Activated CD4-positive, alpha-beta T cell treated with anti-CD3 and anti-CD28 coated beads for 36 hours (primary cell): ENCODE measurements at places on chromosomes 4 and X.

DNA sequence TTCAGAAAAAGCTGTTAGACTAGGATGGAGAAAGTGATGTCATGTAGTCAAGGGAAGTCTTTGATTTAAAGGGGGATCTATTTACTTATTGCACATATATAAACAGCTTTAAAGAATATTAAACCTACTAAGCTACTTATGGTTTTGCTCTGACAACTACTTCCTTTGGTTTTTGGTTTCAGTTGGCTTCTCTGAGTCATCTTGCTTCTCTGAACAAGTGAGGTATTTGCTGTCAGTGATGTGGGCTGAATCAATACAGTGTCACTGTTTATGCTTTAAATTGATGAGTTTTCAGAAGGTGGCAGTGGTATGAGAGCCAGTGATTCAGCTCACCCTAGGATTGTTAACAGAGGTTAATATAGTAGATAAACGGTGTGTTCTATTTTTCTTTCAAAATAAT lies 75.1 kb downstream of the CEP44 start:
- DNase-seq: peak; percentile 14

DNA sequence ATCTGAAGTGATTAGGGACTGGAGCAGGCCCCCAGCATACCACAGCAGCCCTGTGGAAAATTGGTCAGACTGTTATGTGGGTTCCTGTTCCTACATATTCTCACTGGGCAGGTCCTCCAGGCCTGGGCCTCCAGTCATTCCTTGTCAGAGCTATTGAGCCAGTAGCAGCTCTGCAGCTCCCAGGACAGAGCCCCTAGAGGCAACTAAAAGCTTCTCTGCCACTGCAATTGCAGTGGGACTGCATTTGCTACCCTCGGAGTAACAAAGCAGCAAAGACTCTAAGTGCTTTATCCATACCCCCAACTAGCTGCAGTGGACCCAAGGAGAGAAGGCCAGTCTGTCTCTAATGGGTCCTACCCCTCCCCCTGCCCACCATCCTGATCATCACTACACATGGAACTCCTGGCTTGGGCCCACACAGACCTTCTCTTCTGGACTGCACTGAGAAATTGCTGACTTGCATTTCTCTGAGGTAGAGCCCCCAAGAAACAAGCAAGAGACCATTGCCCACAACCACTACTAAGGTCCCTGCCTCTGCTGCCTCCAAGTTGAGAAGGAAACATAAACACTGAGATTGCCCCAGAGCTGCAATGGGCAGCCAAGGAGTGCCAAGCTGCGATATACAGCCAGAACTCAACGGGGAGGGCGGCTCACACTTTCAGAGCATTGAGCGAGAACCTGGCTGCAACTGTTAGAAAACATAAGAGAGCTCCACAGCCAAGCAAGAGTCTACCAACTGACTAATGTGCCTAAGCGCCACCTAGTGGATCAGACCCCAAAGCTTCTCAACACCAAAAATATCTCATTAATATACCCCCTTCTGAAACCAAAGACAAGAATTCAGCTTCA lies 738.7 kb upstream of the NDST4 start:
- DNase-seq: peak; percentile 49

DNA sequence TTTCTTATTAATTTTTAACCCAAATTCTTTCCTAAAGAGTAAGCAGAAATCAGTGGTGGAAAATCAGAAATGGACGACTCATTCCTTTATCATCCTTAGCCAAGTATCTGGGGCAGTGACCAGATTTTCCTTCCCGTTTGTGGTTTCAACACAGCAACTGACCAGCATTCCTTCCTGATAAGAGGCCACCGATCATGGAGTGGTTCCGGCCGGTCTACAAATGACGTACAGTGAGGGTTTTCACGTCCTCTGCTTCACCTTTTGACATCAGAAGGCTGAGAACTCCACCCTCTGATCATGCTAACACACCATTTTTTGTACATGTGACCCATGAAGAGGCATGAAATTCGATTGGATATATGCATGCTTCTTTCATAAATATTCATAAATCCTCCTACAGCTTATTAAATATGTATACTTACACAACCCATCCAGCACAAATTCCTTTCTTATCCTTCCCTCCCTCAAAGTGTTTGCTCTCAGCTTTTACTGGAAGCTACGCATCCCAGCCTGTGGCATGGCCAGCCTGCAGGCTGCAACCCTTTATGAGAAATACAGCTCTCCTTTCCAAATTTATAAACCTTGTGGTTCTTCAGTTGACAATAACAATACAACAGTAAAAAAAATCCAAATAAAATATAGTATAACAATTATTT lies 173.0 kb upstream of the CASK start:
- no peak for DNase-seq

- DNase-seq: peak; percentile 58
Measured at GRCh38 chrX:139932073-139932900, 566 bp downstream of the ATP11C start.

DNA sequence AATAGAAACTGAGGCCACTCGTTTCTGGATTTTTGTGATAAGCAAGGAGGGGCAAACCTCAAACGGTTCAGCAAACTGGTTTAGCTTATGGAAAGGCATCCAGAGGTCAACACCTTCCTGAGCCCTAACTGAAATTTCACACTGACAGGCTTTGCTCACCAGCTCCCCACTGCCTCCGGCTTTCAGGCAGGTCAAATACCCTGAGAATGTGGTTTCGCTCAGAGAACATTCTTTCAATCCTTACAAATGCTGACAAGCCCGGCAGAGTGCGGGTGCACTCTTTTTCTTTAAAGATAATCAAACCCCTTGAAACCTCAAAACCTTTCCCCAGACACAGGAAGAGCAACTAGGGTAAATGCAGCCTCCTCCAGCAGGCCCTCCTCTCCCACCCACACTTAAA lies 41.5 kb downstream of the CD40LG start:
- no peak for DNase-seq

DNA sequence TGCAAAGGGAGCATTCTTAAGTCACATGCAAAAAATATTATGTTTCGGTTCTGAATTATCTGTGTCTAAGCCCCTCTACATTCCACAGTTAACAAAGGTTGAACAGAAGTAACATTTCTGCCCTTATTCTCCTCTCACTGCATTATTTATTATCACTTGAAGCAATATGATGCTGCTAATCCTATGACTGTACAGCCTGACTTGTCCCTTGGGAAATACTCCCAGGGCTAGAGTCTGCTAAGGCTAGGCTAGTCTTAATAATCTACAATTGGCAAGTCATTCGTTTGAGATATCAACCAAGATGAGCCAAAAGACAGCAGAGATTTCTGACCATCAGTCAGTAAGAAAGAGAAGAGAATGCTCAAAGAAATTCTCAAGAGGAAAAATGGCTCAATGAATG lies 226.9 kb upstream of the HCCS start:
- DNase-seq: no peak

DNA sequence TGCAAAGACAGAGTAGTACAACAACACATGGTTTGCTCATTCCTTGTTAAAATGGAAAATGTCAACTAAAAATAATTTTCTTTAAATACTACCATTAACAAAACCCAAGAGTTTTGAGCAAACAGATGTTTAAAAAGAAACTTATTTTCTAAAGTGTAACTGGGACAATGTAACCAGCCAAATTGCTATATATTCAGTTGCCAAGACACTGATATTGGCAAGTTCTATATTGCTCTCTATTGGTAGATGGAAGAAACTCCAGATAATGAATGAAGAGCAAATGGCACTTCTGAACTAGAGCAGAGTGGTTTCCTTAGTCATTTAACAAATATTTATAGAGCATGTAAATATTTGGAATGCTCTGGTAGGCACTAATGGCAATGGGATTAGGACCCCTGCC lies 966.2 kb downstream of the RPA4 start:
- no peak for DNase-seq

DNA sequence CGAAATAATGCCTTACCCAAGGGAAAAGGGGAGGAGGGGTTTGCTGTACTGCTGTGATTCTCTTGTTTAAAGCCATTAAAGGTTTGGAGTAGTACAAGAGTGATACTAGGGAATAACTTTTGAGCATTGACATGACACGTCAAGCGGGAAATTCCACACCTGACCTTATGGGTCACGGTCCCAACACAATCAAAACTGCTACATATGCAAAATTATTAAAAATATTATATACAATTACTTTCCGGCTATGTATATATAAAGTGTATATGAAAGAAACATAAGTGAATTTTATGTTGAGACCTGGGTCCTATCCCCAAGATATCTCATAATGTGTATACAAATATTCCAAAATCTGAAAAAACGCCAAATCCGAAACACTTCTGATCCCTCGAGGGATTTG lies 21.0 kb downstream of the FNIP2 start:
- no peak for DNase-seq

DNA sequence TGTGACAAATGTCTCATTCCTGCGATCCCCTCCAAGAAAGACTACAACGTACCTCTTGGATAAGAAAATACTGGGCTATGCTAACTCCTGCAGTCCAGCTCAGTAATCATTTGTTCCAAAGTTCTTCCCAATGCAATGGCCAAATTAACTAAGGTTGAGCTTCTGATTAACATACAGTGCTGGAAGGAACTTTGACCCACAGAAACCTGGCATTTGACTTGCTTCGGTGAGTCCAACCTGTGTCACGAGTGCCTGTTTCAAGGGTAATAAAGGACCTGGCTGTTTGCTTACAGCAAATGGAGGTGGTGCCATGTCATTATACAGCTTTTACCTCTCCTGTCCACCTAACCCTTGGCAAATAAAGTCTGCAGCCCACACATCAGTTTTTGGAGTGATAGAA lies 83.2 kb downstream of the RBM47 start:
- DNase-seq: no peak

GRCh38 chr4:148477276-148477675 lies 35.1 kb upstream of the NR3C2 start:
- no peak for DNase-seq

DNA sequence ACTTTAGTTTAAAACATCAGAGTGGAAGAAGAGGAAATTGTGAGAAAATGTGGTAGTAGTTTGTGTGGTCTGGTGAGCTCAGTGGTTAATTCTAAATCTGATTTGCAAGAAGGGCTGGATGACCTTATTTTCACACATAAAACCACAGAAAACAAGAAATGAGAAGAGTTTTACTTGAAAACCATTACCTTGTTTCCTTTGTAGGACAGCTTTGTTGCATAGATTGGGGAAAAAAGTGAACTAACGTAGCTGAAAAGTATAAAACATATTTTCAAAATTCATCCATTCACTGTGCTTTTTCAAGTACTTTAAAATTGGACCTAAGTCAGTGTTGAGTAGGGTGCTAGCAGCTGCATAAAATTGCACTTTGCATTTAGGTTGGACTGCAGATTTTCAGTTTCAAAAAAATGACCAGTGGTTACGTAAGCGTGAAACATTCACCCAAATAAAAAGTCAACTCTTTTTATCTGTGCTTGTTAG lies 211.3 kb downstream of the ARHGAP10 start:
- no peak for DNase-seq

GRCh38 chr4:161167539-161167938 lies 996.3 kb downstream of the FSTL5 start:
- no peak for DNase-seq

- no peak for DNase-seq
Measured at GRCh38 chr4:10107111-10108091, 9.2 kb downstream of the WDR1 start.

- no peak for DNase-seq
Measured at GRCh38 chr4:16952462-16952871, 54.0 kb upstream of the LDB2 start.

DNA sequence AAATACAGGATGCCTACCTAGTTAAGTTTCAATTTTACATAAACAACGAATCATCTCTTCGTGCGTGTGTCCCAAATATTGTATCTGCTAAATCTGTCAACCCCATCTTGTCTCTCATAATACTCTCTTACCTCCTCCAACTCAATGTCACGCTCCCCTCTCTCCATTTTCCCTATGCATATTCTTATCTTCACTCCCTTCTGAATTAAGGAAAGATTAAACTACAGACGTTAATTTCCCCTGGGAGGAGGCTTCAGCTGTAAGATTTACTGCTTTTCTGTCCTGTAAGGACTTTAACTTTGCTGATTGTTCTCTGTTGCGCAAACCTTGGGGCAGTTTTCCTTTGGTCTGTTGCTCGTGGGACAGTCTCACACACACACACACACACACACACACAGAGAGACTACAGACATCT lies 455 bp upstream of the ABCB7 start:
- DNase-seq: no peak

GRCh38 chrX:1355131-1356046 lies 18.8 kb downstream of the IL3RA start:
- no peak for DNase-seq

DNA sequence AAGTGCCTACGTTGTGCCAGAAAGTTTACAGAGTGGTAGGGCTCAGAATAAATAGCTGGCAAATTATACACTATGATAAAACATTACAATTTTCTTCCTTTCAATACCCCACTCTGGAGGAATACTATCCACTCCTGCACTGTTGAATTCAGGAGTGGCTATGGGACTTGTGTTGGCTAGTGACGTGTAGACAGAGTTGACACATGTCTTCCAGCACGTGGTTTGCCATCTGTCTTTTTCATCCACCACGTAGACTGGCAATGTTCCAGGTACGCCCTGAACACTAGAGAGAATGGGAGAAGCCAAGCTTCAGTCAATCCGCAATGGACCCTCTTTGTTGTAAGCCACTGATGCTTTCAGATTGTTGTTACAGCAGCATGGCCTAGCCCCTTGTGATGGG lies 168.8 kb upstream of the RBPJ start:
- DNase-seq: no peak

- no peak for DNase-seq
Measured at GRCh38 chr4:41410049-41410448, 127.9 kb upstream of the LIMCH1 start.

DNA sequence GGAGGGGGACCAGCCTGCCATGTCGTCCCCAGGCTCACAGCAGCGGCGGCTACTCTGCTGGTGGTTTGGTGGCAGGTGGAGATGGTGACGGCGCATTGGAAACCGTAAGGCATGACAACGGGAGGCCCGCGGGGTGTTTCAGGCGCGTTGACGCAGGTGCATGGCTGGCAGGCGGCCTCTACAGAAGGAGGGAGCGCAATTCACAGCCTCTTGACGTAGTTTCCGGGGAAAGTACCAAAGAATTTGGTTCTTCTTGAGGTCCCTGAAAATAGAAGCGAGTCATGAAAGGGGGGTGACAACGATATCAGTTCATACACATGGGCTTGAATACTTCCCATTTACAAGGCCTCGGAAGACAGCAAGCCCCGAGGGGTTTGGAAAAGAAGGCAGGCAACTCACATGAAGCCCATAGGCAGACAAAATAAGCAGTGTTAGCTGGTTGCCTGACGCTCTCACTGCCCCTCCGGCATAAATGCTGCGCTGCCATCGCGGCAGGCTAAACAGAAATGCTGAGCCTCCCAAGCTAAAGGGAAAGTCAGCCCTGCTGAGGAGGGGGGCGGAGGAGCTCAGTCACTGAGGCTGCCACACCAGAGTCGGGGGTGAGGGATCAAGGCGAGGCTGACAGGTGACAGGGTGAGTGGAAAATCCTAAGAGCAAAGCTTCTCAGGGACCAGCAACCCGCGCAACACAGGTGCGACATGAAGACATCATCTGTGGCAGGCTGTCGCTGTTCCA lies 52.3 kb upstream of the PDLIM3 start:
- DNase-seq: peak; percentile 90
